ENCODE measurements at places on chromosomes 13 and 19.
A peak's percentile ranks its signal among the peaks of the same experiment; 100 is the strongest.

DNA sequence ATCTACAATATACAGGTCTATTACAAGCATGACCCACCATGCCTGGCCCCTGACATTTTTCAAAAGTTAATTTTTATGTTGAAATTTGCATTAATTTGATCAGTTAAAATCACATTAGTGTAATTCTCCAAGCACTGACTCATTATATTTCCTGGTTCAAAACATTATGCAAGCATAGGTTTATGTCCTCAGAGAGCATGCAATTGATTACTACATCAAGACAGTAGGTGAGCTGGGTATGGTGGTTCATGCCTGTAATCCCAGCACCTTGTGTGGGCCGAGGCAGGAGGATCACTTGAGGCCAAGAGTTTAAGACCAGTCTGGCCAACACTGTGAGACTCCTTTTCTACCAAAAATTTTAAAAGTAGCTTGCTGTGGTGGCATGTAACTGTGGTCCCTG is 248.8 kb upstream of the KLHL1 start:
- no peak for DNase-seq

DNA sequence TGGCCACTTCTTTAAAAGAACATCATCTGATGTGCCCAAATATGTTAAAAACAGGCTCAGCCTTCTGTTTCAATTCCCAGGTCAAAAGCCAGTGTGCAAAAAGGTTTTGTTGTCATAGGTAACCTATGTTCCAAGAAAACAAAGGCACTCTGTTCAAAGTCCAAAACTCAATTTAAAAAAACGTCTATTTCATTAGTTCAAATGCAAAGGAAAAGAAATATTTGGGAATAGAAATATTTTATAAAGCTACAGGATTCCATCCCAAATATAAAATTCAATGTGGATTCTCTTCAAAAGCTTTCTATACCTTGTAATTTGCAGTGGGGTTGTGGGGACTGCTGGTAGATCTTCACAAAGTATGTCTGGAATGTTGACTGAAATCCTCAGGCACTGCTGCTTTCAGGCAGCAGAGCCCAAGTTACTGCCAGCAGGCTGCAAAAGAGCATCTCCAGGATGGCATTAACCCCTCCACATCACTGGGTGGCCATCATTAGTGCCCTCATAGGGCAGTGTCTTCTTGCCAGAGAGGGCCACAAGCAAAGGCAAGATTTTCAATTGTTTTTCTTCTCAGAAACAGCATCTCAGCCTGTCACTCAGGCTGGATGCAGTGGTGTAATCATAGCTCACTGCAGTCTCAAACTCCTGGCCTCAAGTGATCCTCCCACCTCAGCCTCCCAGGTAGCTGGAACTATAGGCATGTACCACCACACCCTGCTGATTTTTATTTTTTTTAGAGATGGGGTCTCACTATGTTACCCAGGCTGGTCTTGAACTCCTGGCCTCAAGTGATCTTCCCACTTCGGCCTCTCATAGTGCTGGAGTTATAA is 22.8 kb upstream of the STK24 start:
- no peak for DNase-seq

GRCh38 chr19:47272448-47273312 is 2.0 kb upstream of the INAFM1 start:
- peak; percentile 24 for DNase-seq

GRCh38 chr19:46385636-46386035 is 27.7 kb downstream of the CCDC8 start:
- no peak for DNase-seq

- no peak for DNase-seq
Measured at GRCh38 chr13:99802416-99802815, 169.2 kb downstream of the ZIC5 start.

DNA sequence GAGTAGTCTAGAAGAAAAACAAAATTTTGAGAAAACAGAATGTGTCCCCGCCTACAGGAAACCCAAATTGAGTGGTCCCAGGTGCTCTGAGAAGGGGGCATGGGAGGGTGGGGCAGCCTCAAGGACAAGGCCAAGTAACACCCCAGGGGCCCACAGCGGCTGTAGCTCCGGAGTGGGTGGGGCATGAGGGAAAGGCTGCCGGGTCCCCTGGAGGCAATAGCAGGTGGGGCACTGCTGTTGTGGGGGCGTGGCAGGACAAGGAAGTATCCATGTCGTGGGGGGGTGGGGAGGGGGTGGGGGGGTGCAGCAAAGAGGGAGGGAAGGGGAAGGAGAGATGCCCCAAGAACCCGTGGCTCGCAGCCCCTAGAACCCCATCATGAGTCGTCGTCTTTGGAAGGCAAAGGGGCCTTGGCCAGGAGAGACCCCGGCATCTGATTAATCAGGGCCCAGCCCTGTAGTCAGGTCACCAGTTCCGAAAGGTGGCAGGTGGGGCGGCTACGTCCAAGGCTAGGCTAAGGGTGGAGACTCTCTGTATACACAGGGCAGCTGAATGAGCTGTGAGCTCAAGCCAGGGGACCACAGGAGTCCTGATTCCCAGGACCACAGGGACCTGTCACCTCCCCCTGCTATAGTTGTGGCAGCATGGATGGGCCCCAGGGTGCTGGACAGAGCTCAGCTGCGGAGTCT is 7.5 kb upstream of the ISYNA1 start:
- DNase-seq: no peak

All from stimulated activated CD4-positive, alpha-beta T cell treated with anti-CD3 and anti-CD28 coated beads, Interleukin-12 subunit alpha, Interleukin-12 subunit beta, amount 100 ng/mL, for 24 hours (primary cell).